ENCODE measurements at places on chromosomes 11 and 22.

DNA sequence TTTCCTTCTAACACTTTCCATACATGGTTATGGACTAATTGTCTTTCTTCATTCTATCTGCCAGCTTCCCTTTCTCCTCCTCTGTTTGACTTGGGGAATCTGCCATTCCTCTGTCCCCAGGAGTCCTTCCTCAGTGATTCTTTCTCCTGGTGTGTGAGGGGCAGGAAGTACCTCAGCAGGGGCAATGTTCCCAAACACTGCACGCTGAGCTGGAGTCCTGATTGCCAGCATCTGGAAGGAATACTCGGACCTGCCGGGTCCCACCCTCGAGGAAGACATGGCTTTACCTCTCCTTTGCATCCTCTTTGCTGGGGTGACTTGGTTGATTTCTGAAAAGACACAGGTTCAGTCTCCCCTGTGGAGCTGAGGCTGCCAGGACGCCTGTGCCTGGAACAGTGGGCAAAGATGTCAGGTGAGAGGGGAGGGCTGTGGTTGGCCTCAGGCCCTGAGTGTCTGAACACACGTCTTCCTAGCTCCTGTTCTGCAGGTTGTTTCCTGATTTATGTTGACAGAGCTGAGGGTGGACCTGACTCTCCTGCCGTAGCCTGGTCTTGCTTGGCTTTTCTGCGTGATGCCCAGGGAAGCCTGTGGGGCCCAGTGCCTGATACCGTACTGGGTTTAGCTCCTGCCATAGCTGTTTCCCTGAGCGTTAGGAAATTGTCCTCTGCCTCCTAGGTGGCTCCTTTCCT lies 4.3 kb downstream of the COX8A start:
- no peak for DNase-seq

DNA sequence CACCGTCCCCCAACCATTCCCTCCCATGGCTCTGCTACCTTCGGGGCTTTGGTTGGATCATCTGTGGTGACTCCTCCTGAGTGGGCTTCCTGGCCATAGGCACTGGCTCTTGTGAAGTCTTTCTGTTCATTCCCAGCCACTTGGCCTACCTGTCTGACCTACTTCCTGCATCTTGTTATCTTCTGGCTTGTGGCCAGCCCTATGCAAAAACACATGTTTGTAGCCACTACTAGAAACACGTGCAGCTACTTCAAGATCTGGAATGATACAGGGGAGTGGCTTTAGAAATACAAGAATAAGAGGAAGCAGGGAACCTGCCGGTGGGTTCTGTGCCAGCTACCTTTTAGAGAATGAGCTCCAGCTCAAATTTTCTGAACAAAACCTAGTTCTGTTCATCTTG lies 20.9 kb downstream of the RCOR2 start:
- DNase-seq: no peak

DNA sequence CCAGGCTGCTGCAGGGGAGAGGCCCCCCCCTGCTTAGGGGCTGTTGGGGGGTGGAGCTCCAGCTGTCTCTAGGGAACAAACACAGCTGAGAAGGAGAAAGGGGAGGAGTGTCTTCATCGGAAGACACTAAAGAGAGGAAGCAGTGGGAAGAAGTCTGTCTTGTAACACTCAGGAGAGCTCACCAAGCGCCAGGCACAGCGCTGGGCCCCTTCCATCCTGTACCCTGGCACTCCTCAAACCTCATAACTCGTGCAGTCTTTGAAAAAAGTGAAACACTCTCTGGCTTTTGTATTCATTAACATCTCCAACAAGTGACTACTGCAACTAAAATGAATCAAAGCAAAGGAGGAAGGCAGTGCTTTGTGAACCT lies 67.4 kb upstream of the PRDM11 start:
- no peak for DNase-seq

- no peak for DNase-seq
Measured at GRCh38 chr11:123407130-123407995, 22.7 kb upstream of the GRAMD1B start.

All from glutamatergic neuron (in vitro differentiated cells).